ENCODE measurements at places on chromosomes 11 and 22.
A peak's percentile ranks its signal among the peaks of the same experiment; 100 is the strongest.

- no peaks in the 10 kb centered on the region for H3K27me3 ChIP-seq
- peaks cover 10% of the 10 kb centered on the region for H3K36me3 ChIP-seq
- H3K4me3 ChIP-seq: no peak overlapping the region
- no peak for DNase-seq
- no peak overlapping the region for H3K27ac ChIP-seq
These were observed 22.9 kb downstream of the STX3 start for GRCh38 chr11:59778122-59778521.

DNA sequence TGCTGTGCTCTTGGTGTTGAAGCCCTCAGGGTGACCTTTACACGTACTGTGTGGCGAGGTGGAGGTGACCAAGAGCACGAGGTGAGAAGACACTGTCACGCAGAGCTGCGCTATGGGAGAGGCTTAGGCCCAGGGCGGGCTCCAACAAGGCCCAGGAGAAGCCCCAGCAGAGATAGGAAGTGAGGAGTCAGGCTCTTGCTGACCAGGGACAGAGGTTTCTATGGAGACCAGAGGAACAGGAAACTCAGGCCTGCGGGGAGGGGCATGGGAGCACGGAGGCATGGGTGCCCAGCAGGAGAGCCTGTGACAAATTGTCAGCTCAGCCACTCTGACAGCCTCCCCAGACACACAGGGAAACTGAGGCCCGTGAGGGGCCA, 15.8 kb downstream of the DGKZ start:
- H3K36me3 ChIP-seq: no peaks in the 10 kb centered on the region
- peak overlapping the region; percentile 6 for H3K27ac ChIP-seq
- H3K27me3 ChIP-seq: no peaks in the 10 kb centered on the region
- DNase-seq: peak; percentile 78

DNA sequence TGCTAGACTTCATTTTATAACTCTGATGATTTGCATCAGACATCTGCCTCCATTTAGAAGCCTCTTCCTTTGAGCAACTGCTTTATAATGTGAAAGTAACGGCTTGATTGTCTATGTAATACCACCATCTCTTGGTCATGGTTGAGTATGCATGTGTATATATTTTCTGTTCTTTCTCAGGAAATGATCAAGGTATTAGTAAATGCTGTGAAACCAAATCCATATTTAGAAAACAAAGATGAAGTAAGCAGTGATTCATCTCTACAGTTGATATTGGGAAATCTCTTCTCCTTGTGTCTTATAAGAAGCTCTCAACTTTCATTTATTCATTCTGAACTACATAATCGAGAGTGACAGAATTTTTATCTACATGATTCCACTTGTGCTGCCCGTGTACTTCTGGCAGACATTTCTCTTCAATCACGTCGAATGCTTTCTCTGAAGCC, 104.6 kb upstream of the ANO3 start:
- DNase-seq: peak; percentile 2
- no peaks in the 10 kb centered on the region for H3K36me3 ChIP-seq
- H3K27ac ChIP-seq: no peak overlapping the region
- H3K4me1 ChIP-seq: no peaks in the 10 kb centered on the region

DNA sequence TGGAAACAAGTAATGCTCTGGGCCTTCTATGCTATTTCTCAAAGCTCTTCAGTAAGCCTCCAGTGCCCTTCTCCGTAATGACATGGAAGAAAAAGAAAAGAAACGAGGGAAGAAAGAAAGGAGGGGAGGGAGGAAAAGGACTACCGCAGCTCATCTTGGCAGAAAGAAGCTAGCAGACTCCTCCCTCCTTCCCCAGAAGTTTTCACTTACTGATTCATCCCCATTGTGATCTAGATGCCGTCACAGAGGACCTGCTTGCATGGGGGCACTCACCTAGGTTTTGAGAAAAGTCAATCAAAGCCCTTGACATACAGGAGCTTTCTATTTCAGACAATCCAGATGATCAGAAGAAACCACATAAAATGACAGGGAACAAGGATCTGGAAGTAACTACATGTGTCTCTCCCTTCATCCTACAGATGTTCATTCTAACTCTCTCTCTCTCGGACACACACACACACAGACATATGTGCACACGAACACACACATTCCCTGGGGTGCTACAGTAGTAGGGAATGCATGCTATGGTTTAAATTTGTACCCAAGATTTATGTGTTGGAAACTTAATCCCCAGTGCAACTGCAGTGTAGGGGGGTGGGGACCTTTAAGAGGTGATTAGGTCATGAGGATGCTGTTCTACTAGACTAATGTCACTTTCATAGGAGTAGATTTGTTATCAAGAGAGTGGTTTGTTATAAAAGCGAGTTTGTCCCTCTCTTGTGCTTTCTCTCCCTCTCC, 37.6 kb upstream of the RCN1 start:
- H3K4me3 ChIP-seq: no peak overlapping the region
- H3K27me3 ChIP-seq: peaks cover 26% of the 10 kb centered on the region
- H3K27ac ChIP-seq: no peak overlapping the region
- no peaks in the 10 kb centered on the region for H3K4me1 ChIP-seq
- no peaks in the 10 kb centered on the region for H3K36me3 ChIP-seq
- DNase-seq: no peak

DNA sequence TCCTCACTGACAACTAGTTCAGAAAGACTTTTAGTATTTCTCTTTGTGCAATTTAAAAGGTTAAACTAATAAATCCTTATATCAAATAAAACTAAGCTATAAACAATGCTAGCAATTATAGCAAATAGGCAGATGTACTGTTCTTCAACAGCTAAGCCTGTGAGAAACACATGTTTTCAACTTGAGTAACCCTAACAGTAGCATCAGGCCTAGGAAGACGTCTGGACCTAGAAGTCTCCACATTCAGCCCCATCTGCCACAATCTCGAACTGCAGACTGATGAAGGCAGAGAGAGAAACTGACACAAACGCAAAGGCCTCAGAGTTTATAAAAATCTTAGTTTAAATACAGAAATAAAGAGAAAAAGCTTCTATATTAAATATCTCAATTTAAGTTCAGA, 2.5 kb downstream of the ST13 start:
- H3K27me3 ChIP-seq: no peaks in the 10 kb centered on the region
- peaks cover 27% of the 10 kb centered on the region for H3K4me1 ChIP-seq
- H3K36me3 ChIP-seq: peaks cover 7% of the 10 kb centered on the region
- no peak for DNase-seq
- H3K4me3 ChIP-seq: peak overlapping the region; percentile 90

Measured in cardiac muscle cell (in vitro differentiated cells and primary cell).